ENCODE measurements at places on chromosomes 3 and 15.

- DNase-seq = no peak
Measured at GRCh38 chr15:81843226-81843625, 202.6 kb downstream of the MEX3B start.

DNA sequence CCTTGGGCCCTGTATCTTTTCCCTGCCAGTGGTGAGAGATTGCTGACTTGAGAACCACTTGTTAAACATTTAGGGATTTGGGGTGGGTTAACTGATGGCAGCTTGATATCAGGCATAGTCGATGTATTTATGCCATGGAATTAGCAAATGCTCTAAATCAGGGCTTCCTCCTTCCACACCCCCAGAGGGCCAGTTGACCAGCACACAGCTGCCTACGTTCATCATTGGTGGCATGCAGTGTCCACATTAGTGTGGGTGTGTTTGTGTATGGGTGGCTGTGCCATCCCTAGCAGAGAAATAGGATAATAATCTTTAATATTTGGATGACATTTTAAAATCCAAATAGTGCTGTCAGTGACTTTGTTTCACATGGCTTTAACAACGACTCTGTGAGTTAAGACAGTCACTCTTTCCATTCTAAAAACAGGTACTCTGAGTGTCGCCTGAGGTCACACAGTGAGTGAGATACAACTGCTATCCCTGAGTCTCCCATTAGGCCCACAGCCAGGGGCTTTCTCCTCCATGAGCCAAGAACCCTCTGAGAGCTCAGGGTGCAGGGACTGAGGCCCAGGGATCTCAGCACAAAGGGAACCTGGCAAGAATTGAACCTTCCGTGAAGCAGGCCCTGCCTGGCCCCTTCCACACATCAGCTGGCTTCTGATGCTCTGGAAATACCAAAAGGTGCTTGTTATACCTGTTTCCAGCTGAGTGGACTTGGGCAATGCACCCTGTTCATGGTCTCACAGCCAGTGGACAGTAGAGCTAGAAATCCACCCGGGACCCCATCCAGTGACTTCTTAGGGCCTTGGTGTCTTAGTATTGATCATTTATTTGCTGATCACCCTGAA, 4.3 kb upstream of the LTF start:
- DNase-seq = no peak

DNA sequence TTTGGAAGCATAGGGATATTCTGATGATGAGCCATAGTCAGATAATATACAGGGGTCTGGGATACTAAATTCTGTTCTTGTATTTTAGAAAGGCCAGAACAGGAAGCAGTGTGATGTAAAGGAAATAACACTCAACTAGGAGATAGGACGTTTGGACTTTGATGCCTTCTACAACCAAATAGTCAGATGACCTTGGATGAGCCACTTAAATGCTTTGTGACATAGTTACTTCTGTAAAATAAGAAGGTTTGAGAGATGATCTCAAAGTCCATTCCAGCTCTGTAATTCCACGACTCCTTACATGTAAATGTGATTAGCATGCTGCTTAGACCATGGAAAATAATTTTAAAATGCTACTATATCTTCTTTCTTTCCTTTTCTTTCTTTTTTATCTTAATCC, 29.5 kb upstream of the CCDC54 start:
- no peak for DNase-seq

DNA sequence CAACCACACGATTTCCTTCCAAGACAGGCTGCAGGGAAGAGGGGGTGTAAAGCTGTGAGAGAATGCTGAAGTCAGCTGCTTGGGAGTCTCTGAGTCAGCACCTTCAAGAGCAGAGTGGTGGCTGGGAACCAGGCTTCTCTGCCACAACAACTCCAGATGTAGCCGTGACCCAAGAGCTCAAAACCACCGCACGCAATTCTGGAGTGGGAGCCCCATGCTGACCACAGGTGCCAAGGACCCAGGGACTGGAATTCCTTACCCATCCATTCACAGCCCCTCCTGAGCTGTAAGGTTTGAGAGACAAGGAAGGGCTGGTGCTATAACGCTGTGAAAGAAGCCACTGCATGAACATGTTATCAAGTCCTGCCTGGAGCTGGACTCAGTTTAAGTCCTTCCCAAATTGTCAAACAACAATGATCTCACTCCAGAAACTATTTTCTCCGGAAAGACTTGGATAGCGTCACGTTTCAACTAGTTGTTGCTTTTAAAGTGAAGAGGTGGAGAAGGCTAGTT, 61.4 kb downstream of the UMPS start:
- DNase-seq = no peak

- no peak for DNase-seq
Measured at GRCh38 chr3:140078343-140078742, 143.4 kb downstream of the CLSTN2 start.

DNA sequence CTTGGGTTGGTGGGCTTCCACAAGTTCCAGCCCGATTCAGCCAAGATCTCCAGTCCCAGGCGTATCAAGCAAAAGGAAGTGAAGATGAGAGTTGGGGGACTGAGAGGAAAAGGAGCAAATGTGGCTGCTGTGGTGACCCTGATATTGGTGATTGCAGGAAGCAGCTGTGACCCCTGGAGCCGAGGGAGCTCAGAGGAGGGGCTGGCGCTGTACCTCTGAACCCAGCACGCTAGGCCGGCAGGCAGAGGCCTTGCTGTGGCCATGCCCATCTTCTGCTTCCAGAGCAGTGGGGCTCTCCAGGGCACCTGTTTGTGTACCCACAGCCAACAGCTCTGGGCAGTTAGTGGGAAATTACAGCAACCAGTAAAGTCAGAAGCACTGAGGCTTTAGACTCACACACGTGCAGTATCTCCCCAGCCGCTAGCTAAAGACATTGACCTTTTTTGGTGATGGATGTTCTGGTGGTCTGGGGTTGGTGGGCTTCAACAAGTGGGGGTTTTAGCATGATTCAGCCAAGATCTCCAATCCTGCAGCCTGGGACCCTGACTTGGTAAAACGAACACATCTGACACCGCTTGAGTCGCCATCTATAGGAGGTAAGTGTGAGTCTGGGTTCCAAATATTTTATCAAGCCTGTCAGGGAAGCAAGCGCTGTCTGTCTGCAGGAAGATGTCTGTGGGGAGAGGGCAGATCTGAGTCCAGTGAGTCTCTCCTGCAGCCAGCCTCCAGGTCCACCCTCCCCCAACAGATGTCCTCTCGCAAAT, 33.1 kb downstream of the TM2D3 start:
- DNase-seq = no peak

DNA sequence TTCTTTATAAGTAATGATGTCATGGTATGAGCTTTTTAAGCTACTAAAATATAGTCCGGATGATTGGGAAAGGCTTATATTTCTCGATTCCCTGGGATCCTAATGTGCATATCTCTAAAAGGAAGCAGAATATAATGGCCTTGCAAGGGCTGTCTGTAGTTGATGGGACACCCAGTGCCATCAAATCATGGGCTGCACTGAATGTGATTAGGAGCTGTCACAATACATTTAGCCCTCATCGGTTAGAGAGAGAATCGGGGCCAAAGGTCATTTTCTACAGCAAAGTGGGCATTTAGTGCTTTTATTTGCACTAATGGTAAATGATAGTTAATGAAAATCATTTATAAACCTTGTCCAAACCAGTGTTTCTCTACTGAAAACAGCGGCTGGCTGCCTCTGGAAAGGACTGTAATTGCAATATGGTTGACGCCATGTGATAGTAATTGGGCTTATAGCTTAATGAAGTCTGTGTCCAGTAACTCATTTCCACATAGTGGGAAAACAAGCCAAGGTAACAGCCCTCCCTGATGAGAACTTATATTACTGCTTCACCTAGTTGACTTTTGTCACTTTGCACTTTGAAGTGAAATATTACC, 265.0 kb upstream of the AZI2 start:
- no peak for DNase-seq

GRCh38 chr3:133112666-133113065, 74.5 kb downstream of the TMEM108 start:
- DNase-seq = no peak

GRCh38 chr15:79339588-79340314, 28.8 kb downstream of the TMED3 start:
- no peak for DNase-seq

DNA sequence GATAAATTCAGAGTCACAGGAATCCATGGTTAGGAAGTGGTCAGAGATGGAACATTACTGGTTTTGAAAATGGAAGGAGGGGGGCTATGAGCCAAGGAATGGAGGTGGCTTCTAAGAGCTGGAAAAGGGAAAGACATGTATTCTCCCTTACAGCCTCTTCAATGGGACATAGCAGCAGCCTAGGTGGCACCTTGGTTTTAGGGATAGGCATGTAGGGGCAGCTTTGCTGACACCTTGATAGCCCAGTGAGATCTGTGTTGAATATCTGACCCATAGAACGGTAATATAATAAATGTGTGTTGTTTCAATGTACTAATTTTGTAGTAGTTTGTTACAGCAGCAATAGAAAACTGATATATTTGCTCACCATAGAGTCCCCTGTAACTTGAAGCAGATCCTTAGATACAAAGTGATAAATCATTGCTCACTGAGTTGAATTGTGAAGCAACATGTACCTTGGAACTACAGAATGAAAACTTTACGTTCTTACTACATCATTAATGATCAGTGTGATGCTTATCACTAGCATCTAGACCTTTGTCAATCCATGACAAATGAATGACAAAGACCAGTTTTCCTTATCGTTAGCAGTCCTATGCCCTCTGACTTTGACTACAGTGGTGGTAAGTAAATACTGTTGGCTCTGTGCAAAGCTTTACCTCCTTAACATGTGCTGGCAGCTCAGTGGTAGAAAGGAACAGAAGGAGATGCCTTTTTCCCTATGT, 53.8 kb downstream of the TMEM45A start:
- no peak for DNase-seq

- DNase-seq = no peak
Measured at GRCh38 chr3:193815246-193816027, 222.4 kb downstream of the OPA1 start.

- DNase-seq = no peak
Measured at GRCh38 chr3:34727700-34728099, 911.6 kb upstream of the ARPP21 start.

- DNase-seq = no peak
Measured at GRCh38 chr15:57285386-57285785, 90.9 kb upstream of the CGNL1 start.

- no peak for DNase-seq
Measured at GRCh38 chr3:135581806-135582205, 383.7 kb upstream of the PPP2R3A start.

DNA sequence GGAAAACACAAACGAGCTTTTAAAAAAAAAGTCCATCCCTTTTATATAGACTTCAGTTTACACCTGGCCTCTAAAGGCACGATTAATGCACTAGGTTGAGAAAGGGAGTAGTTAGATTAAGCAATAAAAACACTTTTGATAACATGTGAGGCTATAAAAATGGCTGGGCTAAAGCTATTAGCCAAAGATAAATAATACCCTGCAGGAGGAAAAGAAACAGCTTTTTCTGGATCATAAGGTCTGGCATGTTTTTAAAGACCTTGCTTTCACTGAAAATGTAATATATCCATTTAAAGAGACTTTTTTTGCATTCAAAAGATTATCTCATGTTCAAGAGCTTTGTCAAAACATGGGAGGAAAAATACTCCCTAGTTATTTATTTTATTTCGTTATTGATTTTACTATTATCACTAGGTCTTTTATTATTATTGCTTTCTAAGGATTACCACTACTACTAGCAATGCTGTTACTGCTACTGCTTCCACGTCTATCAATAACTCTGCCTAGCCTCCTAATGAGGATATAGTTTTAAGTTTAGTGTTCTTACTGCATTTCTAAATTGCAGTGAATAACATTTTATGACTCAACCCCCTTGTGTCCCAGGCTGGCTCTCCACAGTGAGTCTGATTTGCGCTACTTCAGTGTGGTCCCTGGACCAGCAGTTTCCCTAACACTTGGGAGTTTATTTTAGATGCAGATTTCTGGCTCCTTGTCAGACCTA, 93.4 kb downstream of the THRB start:
- no peak for DNase-seq

DNA sequence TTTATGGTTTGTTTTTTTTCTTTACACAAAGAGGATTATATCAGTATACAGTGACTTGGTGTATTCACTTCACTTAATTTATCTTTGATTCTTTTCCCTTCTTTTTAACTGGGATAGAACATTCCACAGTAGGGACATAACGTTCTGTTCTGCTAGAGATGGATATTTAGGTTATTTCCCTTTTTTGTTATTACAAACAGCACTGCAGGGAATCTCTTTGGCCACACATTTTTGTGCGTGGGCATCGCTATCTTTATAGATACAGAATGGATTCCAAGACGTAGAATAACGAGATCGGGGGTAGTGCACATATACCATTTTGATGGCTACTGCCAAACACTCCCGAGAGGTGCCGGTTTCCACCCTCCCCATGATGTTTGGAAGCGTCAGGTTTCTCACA, 44.8 kb downstream of the PXYLP1 start:
- DNase-seq = no peak

- no peak for DNase-seq
Measured at GRCh38 chr15:39054128-39054732, 489.6 kb upstream of the RASGRP1 start.

DNA sequence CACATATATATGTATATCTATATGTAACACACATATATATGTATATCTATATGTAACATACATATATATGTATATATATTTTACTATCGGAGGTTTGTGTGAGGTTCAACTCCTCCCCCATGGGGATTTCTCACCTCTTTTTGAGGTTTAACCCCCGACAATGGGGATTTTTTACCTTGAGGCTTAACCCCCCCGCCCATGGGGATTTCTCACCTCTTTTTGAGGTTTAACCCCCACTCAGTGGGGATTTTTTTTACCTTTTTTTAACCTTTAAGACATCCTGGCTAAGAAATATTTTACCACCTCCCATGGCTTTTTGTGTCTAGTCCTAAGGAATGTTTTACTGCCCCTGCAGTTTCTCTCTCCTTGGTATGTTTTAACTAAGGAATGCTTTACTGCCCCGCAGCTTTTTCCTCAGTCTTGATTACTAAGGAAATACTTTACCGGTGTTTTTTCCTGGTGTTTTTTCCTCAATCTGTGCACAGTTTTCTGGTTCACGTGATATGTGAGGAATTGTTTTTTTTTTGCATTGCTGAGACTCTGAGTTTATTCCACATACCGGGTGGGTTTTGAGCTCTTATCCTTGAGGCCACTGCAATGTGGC, 185.2 kb downstream of the KLF13 start:
- DNase-seq = no peak

GRCh38 chr3:186411994-186412393, 50.0 kb upstream of the DGKG start:
- no peak for DNase-seq

- no peak for DNase-seq
Measured at GRCh38 chr3:69675786-69676530, 63.3 kb upstream of the MITF start.

- DNase-seq = no peak
Measured at GRCh38 chr15:85592148-85592547, 202.6 kb downstream of the KLHL25 start.

DNA sequence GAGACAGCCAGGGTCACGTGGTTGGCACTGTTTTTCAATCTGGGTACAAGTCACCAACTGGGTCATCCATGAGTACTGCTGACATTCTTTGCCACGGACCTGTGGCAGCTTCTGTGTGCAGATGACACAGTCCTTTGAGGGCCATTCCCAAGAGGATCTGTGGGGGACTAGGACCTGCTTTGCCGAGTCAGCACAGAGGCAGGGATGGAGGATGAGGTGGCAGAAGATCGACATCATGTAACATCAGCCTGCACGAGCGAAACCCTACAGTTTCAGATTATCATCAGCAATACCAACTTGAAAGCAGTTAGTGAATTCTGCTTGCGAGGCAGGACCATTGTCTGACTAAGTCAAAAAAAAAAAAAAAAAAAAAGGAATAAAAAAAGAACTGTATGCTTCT, 227.7 kb downstream of the FOXP1 start:
- no peak for DNase-seq

All from stimulated activated CD8-positive, alpha-beta memory T cell treated with anti-CD3 and anti-CD28 coated beads, Interleukin-15, amount 100 ng/mL, for 1 hour (primary cell).